ENCODE measurements at places on chromosomes 12 and 14. TPM values are rescaled to one million over a fixed set of nuclear protein-coding genes. Genes with fewer than 3 reads are reported as not detected.

Gene PAX9
- 2.8 TPM for total RNA-seq

Gene BCL2L14
- not detected for total RNA-seq

Gene ARHGAP9
- total RNA-seq = 5.0 TPM

Gene TTC9
- 2.3 TPM for total RNA-seq

Gene TRPV4
- 4.2 TPM for total RNA-seq

Gene HOXC12
- total RNA-seq = 0.30 TPM
